ENCODE measurements at places on chromosomes 16 and 17.
A peak's percentile ranks its signal among the peaks of the same experiment; 100 is the strongest.

DNA sequence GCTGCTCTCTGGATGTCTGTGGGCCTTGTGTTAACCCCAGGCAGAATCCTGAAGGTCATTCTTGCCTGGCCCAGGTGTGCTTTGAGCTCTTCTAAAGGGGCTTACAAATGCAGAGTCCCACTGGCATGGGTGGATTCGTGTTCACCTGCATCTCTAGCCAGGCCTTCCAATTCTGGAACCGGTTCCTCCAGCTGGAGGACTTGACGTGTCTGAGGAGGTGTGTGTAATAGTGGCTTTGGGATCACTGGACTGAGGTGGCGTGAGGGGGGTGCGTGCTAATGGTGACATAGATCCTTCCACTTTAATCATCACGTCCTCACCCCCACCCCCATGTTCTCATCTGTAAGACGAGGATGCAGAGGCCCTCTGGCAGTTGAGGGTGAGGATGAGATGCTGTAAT lies 4.8 kb downstream of the GSE1 start:
- peak; percentile 32 for DNase-seq

DNA sequence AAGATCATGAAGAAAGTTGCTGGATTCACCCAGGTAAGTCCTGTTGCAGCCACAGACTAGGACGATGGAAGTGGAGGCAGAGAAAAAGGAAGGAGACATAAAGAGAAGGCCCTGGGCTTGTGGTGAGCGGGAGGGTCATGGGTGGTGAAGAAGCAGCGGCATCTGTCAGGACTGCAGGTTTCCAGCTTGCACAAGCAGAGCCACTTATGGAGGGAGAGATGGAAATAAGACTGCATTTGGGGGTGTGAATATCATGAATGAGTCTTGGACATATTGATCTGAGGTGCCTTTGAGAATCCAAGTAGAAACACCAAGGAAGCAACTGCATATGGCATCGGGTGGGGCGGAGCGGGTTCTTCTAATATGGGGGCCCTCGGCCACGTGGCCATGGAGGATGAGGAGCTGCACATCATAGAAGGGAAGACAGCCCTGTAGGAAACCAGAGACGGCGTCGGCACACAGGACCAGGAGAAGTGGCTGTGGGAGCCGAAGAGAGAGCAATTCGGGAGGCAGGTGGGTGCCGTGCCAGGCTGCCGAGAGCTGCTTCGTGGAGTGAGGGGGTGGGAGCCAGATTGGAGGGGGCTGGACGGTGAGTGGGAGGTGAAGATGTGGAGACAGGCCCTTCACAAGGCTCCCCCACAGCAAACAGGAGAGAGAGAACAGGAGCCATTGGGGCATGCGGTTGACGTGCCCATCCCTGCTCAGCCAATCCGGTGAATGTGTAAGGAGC lies 243.5 kb downstream of the GSG1L start:
- DNase-seq: no peak

DNA sequence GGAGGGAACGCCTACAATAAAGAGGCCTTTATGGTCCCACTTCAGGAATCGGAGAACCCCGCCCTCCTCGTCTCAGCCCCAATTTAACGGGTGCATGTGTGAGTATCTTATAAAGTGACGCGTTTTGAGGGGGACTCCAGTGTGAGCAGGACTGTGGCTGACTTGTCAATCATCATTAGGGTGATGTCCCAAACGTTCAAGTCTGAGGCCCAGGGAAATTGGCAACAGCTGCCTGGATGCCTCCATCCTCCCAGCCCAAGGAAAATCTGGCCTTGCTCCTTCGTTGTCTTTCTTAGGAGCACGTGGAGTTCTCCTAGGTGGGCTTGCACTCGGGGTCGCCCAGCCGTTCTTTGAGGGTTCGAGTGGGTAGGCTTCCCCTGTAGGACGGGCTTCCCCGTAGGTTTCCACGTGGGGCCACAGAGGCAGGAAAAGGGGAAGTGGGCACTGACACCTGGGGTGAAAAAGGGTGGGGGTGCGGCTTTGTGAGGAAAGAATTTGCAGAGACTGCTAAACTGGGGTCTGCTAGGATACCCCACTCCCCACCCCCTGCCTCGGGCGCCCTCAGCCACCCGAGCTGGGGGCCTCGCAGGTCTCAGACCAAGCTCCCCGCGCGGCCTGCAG lies 561 bp upstream of the HERPUD1 start:
- peak; percentile 37 for DNase-seq

DNA sequence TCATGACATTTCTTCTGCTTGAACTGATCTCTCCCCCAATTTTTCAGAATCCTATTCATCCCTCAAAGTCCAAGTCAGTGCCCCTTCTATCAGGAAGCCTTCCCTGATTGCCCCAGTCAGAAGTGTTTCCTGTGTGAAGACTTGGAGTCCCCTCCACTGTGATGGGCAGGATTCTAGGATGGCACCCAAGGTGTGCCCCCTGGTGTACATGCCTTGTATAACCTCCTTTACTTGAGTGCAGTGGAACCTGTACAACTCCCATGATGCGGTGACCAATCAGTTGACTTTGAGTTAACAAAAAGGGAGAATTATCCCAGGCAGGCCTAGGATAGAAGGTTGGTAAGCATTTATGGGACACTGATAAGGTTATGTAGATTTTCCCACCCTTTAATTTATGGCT lies 23.4 kb downstream of the MYH13 start:
- peak; percentile 30 for DNase-seq

DNA sequence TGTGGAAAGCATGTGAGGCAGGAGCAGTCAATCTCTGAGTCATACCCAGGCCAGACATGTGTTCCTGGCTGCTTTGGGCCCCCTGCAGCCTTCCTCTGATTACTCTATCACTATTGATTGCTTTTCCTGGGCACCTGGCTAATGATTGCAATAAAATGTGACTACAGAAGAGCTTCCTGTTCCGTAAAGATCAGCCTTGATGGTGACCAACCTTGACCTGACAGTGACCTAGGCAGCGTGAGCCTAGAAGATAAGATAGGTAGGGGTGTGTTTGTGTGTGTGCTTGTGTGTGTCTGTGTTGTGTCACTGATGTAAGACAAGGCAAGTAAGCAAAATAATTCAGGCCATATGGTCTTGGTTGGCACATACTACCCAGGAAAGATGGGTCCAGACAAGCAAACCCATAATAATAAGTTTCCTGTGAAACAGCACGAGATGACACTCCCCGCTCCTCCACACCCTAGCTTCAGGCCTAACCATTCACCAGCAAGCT lies 367.7 kb upstream of the CDH11 start:
- DNase-seq: no peak

DNA sequence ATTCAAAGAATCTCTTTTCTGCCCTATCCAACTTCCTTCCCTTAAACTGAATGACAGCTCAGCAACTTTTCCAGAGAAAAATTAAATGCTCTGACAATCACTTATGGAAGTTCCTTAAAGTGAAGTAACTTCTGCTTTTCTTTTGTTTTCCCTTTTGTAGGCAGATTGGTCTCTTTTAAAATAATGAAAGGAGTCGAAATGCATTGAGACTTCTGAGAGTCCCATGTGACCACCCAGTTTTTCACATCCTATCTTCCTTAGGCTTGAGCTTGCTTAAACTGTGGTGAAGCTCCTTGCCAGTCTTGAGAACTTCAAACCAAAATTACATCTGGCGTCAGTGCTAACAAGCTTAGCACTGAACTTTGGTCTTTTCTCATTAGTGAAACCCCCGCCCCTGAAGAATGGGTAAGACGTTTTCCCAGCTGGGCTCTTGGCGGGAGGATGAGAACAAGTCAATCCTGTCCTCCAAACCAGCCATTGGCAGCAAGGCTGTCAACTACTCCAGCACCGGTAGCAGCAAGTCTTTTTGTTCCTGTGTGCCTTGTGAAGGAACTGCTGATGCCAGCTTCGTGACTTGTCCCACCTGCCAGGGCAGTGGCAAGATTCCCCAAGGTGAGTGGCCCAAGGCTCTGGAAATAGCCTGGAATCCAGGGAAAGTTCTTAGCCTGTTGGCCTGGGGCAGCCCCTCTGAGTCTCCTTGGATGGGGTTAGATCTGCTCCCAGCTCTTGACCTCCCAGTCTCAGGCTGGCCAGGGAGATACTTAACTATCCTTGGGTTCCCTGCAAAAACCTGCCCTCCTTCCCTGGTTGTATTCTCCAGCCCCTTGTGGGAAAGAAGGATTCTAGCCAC lies 1.2 kb downstream of the TMEM106A start:
- no peak for DNase-seq

DNA sequence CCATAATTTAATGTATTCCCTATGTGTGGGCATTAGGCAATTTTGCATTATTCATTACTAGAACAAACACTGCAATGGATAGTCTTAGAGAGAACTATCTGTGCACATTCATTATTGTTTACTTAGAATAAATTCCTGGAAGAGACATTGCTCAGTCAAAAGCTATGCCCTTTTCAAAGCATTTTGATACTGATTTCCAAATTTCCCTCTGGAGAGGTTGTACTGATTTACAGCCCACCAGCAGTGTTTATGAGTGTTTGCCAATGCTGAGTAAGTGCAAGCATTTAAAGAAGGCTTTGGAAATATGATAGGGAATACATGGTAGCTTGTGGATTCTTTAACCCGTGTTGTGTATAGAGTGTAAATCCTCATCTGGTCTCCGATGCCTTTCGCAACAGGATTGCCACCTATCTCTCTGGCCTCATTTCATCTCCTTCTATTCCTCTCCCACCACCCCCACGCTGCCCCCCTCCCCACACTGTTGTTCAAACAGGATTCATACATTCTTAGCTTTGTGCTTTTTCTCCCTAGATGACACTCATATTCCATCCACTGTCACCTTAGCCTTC lies 33.4 kb upstream of the MMD start:
- DNase-seq: no peak

- DNase-seq: no peak
Observed at GRCh38 chr16:56517206-56517605, 2.6 kb downstream of the BBS2 start.

GRCh38 chr17:66233023-66233753 lies 4.0 kb upstream of the APOH start:
- DNase-seq: no peak

GRCh38 chr16:4636196-4636595 lies 11.6 kb downstream of the MGRN1 start:
- no peak for DNase-seq

- DNase-seq: no peak
Observed at GRCh38 chr16:57868913-57869520, 66.7 kb upstream of the KIFC3 start.

GRCh38 chr17:78993981-78994671 lies 14.4 kb upstream of the LGALS3BP start:
- DNase-seq: no peak

DNA sequence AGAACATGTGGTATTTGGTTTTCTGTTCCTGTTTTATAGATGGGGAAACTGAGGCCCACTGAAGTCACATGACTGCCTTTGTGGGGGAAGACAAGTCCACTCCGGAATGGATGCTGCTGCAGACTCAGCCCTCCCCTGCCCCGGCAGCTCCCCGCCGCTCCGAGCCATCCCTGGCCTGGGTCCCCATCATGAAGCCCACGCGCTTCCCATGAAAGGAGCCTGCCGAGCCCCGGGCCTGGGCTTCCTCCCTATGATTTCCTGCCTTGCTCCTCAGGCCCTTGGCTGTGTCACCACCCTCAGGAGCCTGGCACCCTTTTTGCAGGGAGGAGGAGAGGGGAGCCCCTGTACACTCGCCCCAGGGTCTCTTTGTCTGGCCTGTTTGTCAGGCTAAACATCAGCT lies 125.3 kb upstream of the FOXF1 start:
- DNase-seq: no peak

GRCh38 chr17:55575058-55575636 lies 63.9 kb upstream of the SMIM36 start:
- DNase-seq: no peak

- DNase-seq: no peak
Observed at GRCh38 chr17:77288115-77288619, 147.4 kb downstream of the SEC14L1 start.

- no peak for DNase-seq
Observed at GRCh38 chr17:47945080-47945479, 3.7 kb downstream of the PNPO start.

DNA sequence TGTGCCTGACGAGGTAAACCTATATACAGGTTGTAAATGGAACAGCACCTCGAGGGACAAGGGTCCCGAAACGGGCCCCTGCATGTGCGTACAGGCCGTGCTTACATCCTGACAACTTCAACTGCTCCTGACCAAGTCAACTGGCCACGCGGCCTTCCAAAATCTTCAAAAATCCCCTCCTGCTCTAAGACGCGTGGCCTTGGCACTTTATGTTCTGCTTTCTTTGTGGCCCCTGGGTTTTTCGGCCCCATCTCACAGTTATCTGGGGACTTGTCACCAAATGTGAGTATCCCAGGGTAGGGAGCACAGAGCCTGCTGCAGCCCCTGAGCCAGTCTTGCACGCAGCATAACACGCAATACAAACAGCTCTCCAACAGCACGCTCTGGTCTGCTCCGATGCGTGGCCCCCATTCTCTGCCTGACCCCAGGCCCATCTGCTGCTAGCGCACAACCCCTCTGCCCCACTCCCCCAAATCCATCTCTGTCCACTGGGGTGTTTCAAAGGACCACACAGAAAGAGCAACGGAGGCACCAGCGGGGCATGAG lies 659 bp downstream of the RPH3AL start:
- DNase-seq: no peak

DNA sequence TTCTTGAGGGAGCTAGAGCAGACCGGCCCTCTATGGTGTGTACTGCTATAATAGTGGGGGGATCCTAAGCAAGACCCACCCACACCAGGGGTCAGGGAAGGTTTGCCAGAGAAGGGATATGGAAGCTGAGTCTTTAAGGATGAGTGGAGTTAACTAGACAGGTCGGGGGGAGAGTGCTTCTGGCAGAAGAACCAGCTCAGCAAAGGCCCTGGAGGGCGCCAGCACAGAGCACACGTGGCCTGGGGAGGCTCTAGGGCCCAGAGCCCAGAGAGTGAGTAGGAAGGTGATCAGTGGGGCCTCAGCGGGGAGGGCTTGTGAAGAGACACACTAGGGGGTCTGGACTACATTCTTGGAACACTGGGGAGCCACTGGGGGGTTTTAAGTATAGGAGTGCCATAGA lies 21.1 kb downstream of the NGFR start:
- DNase-seq: peak; percentile 56

DNA sequence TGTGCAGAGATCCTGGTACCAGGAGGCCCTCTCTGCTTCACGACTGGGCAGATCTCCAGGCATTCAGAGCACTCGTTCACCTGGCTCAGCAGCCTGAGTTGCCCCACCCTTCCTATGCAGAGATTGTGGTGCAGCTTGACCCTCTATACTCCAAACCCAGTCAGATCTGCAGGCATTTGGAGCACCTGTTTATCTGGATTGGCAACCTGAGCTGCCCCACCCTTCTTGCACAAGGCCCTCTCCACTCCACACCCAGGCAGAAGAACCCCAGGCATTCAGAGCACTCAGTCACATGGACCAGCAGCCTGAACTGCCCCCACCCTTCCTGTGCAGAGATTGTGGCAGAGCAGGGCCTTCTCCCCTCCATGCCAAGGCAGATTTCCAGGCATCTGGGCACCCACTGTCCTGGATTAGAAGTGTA lies 88.4 kb upstream of the CDH5 start:
- DNase-seq: peak; percentile 79
